T-cell (primary cell): ENCODE measurements at places on chromosomes 11 and 22.

GRCh38 chr11:79538775-79539174 is 97.9 kb upstream of the TENM4 start:
- no peak for DNase-seq

DNA sequence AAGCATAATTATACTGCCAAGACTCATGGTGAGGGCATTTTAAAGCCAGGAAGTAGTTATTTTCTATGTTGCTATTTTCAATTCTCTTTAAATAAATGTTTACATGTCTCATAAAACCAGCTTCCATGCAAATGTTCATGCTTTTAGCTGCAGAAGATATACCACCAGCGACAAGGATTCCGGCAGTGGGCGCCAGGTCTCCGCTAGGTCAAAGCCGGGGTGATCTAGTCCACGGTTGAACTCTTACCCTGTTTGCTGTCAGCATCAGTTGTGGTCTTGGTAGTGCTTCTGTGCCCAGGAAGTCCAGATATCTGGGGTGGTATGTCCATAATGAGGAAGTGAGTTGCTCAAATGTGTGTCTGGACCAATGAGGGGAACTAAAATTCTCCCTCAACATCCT is 265.7 kb downstream of the BRD1 start:
- no peak for DNase-seq

DNA sequence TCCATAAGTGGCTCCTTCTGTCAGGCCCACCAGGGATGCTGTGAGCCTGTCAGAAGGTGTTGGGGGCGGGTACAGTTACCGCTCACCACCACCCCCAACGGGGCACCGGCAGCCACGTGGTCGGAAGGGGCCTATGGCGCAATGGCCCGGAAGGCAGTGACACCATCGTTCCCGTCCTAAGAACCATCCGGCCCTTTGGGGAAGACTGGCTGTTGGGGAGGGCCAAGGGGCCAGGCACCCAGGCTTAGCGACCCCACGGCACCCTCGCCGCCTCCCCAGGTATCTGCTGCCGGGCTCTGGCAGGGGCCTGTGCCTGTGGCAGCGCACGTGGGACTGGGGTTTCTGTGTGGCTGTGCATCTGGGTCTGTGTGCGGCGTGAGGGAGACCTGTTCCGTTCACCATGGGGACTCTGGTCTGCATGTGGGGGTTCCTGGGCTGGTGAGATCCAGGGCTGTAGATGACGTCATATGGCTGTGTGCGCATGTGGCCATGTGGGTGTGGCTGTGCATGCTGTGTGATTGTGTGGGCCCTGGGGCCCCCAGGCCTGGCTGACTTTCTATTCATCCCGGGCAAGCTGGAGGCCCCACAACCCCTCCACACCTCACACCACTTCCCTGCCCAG is 717 bp downstream of the OSM start:
- DNase-seq = peak; percentile 82

DNA sequence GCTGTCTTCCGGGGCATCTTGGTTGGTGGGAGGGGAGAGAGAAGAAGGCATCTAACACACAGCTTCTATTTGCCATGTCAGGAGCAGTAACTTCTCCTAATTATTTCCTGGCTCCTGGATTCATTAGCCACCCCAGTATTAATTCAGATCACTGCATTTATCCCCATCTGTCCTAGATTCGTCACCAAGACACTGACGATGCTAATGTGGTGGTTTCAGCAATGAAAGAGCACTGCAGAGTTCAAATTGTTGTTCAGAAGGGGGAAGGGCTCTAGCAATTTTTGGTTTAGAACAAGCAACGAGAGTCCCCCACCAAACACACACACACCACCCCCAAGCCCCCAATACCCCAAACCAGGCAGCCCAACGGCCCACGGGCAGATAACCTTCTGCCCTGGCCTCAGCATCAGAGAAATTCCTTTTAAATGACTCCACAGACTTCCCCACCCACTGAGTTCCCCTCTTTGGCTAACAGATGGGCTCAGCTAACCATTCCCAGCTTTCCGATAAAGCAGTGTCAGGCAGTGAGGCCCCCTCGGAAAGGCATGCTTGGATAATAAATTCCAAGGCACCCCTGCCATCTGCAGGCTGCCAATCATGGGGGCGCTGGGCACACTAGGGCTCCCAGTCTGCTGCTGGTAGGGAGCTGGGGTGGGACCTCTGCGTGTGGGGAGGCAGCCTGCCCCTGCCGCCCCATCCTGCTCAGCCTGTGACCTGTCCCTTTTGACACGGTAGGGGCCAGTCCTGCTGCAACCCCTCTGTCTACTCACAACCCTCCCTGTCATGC is 453.5 kb downstream of the MIAT start:
- DNase-seq = no peak

GRCh38 chr11:131609337-131609736 is 238.9 kb downstream of the NTM start:
- no peak for DNase-seq

- DNase-seq = no peak
These were observed 55.6 kb downstream of the ARFGAP3 start for GRCh38 chr22:42801252-42802080.

DNA sequence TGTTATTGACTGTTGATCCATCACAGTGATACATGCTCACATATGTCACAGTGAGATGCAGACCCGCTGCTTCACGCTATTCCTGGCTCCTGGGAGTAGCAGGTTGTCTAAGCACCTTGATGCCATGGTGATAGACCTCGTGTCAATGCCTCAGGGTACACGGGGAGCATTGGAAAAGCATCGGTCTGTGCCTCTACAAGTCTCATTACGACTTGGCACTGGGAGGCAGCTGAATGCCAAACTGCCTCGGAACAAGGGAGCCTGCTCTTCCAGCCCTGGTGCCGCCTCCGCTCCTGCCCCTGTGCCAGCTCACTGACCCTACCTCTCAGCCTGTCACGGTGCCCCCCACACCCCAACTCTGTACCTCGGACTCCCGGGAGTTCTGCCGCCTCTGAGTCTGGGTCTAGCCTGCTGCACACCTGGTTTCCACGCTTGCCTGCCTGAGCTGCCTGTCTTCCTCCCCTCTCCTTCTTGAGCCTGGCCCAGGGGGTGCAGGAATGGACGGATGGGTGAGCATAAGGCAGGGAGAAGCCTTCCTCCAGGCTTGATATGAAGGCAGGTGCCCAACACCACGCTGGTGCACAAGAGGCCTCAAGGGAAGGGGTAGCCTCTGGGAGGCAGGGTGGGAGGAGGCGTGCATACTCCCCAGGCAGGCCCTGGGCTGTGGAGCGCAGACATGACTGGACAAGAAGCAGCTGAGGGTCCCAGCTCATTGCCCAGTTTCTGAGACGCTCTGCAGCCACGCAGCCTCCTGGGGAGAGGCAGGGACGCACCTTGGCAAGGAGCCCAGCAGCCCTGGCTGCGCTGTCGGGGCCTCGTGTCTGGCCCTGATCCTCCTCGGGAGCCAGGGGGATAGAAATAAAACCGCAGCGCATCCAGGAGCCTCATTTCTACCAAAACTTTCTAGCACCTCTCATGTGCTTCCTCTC is 1.8 kb upstream of the NFAM1 start:
- no peak for DNase-seq

DNA sequence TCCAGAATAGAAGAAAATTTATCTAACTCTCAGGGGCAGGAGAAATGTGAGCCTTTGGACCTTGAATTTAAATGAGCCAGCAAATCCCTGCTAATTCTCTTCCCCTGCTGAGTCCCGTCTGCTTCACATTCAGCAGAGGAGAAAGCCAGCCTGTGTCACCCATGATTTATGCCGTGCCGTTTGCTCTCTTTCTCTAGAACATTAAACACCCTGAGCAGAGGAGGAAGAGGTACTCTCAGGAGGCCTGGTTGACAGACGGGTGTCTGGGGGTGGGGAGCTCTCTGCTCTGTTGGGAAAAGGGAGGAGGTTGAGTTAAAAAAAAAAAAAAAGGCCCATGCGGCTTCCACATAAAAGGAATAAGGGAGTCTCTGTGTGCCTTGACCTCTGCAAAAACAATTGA is 11.3 kb upstream of the MTMR3 start:
- DNase-seq = no peak

GRCh38 chr11:69297787-69298266 is 3.9 kb downstream of the MYEOV start:
- DNase-seq = peak; percentile 48

GRCh38 chr22:32037236-32037635 is 5.8 kb upstream of the SLC5A1 start:
- no peak for DNase-seq

DNA sequence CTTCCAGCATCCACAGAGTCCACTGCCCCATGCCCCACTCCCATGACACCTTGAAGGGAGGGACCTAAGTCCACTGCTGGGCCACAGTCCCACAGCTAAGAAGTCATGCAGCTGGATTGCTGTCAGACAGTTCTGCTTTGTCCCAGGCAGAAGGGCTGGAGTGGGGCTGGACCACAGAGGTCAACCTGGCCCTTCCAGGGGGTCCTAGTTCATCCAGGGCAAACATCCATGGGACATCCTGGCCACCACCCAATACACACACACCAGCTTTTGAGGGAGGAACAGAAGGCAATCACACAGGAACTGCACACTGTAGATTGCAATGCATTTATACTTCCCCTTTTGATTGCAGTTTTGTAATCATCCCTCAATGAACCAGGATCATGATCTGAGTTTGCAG is 11.3 kb upstream of the APOL4 start:
- no peak for DNase-seq

GRCh38 chr22:44091021-44091721 is 67.1 kb downstream of the PARVB start:
- no peak for DNase-seq

GRCh38 chr11:112308651-112309050 is 48.0 kb upstream of the PLET1 start:
- no peak for DNase-seq

DNA sequence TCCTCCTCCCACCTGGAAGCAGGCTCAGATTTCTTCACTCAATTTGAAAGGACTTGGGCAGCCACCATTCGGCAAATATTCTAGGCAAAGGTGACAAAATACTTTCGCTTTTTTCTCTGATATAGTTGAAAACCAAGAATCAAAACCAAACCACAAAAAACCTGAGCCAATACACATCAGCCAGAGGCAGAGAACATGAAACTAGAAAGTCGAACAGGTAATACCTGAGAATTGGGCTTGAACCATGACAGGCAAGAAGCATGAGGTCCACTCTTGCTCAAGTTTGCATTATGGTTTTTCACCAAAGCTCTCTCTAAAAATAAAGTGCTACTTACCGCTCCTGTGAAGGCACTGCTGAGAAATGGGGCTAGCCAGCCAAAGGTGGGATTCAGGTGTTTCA is 26.2 kb upstream of the LDLRAD3 start:
- no peak for DNase-seq
